Testis (tissue), 5 donors: ENCODE measurements at places on chromosomes 2 and 18. TPM values are rescaled to one million over a fixed set of nuclear protein-coding genes. Genes with fewer than 3 reads are reported as not detected.

KIAA2012 gene
- 1.1 TPM for total RNA-seq

SULT1C2 gene
- not detected for total RNA-seq

FEV gene
- not detected for total RNA-seq

GRHL1 gene
- 8.0 TPM for total RNA-seq

CKAP2L gene
- 7.1 TPM for total RNA-seq
